Osteocyte (in vitro differentiated cells): ENCODE measurements at places on chromosomes 7 and 10. TPM values are rescaled to one million over a fixed set of nuclear protein-coding genes. Genes with fewer than 3 reads are reported as not detected.

DNA sequence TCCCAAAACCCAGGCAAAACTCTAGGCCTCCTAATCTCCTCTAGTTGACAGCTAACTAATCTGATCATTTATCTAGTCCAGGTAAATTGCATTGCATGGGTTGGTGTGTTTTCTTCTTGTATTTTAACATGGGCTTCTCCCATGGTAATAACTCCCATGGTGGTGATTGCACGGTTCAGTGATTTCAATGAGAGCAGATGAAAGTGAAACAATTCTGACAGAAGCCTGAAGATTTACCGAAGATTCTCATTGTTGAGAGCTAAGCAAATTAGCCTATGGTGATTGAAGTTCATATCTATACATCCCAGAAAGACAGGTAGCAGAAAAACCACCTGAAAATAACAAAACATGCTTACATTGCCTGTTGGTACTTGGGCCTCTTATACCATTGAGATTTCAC is 26.6 kb upstream of the LIPN start:
- H3K27me3 ChIP-seq, result peaks cover 13% of the 10 kb centered on the region
- no peak for DNase-seq
- H3K4me3 ChIP-seq, result no peak overlapping the region
- no peaks in the 10 kb centered on the region for H3K4me1 ChIP-seq
- no peak overlapping the region for H3K27ac ChIP-seq
- H3K36me3 ChIP-seq, result no peaks in the 10 kb centered on the region

Gene CAV1
- 492 and 502 TPM in 2 replicates for total RNA-seq

DNA sequence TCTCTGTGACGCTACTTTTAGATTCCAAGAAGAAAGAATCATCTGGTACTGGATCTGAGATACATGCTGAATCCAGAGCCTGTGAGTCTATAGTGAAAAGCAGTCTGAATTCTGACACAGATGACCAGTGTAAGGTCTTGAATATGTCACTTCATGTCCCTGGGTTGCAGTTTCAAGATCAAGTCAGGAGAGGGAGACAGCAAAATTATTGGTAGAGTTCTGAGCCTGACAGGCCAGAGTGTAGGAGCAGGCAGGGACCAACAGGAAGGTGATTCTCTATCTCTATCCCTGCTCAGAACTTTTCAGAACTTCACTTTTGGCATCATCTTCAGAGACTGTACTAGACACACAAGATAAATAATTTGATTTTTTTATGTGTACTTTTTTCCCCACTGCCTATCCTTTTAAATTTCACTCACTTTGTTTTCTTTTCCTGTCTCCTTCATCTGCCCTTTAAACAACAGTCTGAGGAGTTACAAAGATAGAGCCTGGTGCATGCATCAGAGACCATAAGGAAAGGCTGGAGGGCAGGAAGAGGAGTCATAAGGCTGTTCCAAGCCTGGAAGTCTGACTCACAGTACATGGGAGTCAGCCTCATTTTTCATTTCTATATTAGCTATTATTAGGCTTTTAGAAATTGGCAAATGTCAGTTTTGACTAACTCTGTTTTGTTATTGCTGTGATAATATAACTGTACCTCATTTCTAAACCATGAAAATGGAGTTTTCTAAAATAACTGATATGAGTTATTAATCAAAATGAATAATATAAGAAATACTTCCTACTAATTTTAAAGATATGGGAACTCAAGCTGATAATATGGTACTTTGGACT is 120.2 kb upstream of the TMEM229A start:
- no peaks in the 10 kb centered on the region for H3K36me3 ChIP-seq
- no peak overlapping the region for H3K4me3 ChIP-seq
- H3K27ac ChIP-seq, result peak overlapping the region; percentile 57

GRCh38 chr7:43692582-43693373 is 36.5 kb downstream of the COA1 start:
- H3K27ac ChIP-seq, result no peak overlapping the region
- H3K27me3 ChIP-seq, result no peaks in the 10 kb centered on the region

Gene KIF5B
- 103 and 104 TPM in 2 replicates for total RNA-seq

DNA sequence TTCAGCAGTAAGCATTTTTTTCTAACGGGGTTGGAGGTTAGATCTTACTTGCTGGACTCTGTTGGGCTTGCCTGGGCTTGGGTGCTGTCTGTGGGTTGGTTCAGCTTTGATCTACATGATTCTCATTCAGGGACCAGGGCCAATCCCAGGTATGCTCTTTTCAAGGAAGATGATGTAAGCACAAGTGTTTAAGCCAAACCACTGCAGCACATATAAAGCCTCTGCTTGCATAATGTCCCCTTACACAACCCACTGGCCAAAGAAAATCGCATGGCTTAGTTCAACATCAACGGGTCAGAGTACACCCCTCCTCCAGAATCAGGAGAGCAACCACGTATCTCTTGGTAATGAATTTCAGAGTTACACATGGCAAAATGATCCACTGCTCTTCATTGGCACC is 83.9 kb downstream of the DNAJB9 start:
- no peaks in the 10 kb centered on the region for H3K36me3 ChIP-seq
- H3K27me3 ChIP-seq, result no peaks in the 10 kb centered on the region
- no peak for DNase-seq
- no peak overlapping the region for H3K4me3 ChIP-seq

Gene TMEM273
- not detected in 2 replicates for total RNA-seq

- no peak overlapping the region for H3K4me3 ChIP-seq
- H3K27ac ChIP-seq, result no peak overlapping the region
- H3K4me1 ChIP-seq, result peaks cover 15% of the 10 kb centered on the region
- H3K36me3 ChIP-seq, result no peaks in the 10 kb centered on the region
- H3K27me3 ChIP-seq, result no peaks in the 10 kb centered on the region
Measured at GRCh38 chr7:131652934-131653333, 96.5 kb upstream of the PODXL start.

GRCh38 chr10:14737808-14738545 is 36.7 kb downstream of the FAM107B start:
- no peak overlapping the region for H3K27ac ChIP-seq
- no peak overlapping the region for H3K4me3 ChIP-seq
- no peak for DNase-seq

GRCh38 chr10:6379015-6379776 is 176.5 kb downstream of the PFKFB3 start:
- peaks cover 7% of the 10 kb centered on the region for H3K27me3 ChIP-seq
- DNase-seq, result no peak
- no peak overlapping the region for H3K4me3 ChIP-seq
- peaks cover 29% of the 10 kb centered on the region for H3K4me1 ChIP-seq
- no peak overlapping the region for H3K27ac ChIP-seq

- H3K4me3 ChIP-seq, result no peak overlapping the region
- DNase-seq, result no peak
- no peak overlapping the region for H3K27ac ChIP-seq
- H3K27me3 ChIP-seq, result peaks cover 5% of the 10 kb centered on the region
- no peaks in the 10 kb centered on the region for H3K36me3 ChIP-seq
Measured at GRCh38 chr7:74044366-74045350, 16.7 kb downstream of the ELN start.

Gene EBF3
- 0.59 and 0.63 TPM in 2 replicates for total RNA-seq

GRCh38 chr7:146126767-146127509 is 10.3 kb downstream of the CNTNAP2 start:
- H3K4me3 ChIP-seq, result no peak overlapping the region
- H3K36me3 ChIP-seq, result no peaks in the 10 kb centered on the region
- no peaks in the 10 kb centered on the region for H3K27me3 ChIP-seq
- no peak overlapping the region for H3K27ac ChIP-seq
- no peak for DNase-seq

Gene ADAMTS14
- total RNA-seq, result 3.8 and 4.1 TPM in 2 replicates

- H3K4me1 ChIP-seq, result no peaks in the 10 kb centered on the region
- no peak for DNase-seq
- H3K36me3 ChIP-seq, result no peaks in the 10 kb centered on the region
- peaks cover 2% of the 10 kb centered on the region for H3K27me3 ChIP-seq
Measured at GRCh38 chr10:120052964-120053702, 160.6 kb downstream of the SEC23IP start.

Gene VENTX
- total RNA-seq, result not detected in 2 replicates

Gene NCF1
- total RNA-seq, result not detected in 2 replicates

DNA sequence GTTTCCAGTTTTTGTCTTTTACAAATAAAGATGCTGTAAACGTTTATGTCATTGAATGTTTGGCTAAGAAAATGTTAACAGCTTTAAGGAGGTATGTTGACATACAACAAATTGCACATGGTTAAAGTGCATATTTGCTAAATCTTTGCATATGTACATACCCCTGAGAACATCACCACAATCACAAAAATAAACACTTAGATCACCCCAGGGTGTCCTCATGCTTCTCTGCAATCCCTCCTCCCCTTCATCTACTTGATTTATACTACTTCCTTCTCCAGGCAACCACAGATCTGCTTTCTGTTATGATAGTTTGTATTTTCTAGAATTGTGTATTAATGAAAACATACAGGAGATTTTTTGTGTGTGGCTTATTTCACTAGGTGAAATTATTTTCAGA is 209.5 kb downstream of the GLRX3 start:
- no peak overlapping the region for H3K27ac ChIP-seq
- H3K36me3 ChIP-seq, result no peaks in the 10 kb centered on the region
- H3K4me1 ChIP-seq, result no peaks in the 10 kb centered on the region
- no peak overlapping the region for H3K4me3 ChIP-seq

GRCh38 chr7:69670701-69671100 is 72.4 kb downstream of the AUTS2 start:
- H3K4me1 ChIP-seq, result peaks cover 38% of the 10 kb centered on the region
- H3K4me3 ChIP-seq, result no peak overlapping the region
- no peaks in the 10 kb centered on the region for H3K27me3 ChIP-seq

GRCh38 chr7:41169317-41169716 is 533.6 kb downstream of the INHBA start:
- H3K4me1 ChIP-seq, result no peaks in the 10 kb centered on the region
- no peak overlapping the region for H3K4me3 ChIP-seq
- H3K27ac ChIP-seq, result no peak overlapping the region
- H3K27me3 ChIP-seq, result no peaks in the 10 kb centered on the region
- H3K36me3 ChIP-seq, result peaks cover 2% of the 10 kb centered on the region

GRCh38 chr10:86257683-86258082 is 108.9 kb downstream of the GRID1 start:
- no peak for DNase-seq
- H3K27me3 ChIP-seq, result peaks cover 3% of the 10 kb centered on the region
- H3K27ac ChIP-seq, result no peak overlapping the region
- H3K4me3 ChIP-seq, result no peak overlapping the region
- H3K36me3 ChIP-seq, result no peaks in the 10 kb centered on the region
- H3K4me1 ChIP-seq, result no peaks in the 10 kb centered on the region

Gene ZDHHC4
- total RNA-seq, result 62.2 and 63.5 TPM in 2 replicates

DNA sequence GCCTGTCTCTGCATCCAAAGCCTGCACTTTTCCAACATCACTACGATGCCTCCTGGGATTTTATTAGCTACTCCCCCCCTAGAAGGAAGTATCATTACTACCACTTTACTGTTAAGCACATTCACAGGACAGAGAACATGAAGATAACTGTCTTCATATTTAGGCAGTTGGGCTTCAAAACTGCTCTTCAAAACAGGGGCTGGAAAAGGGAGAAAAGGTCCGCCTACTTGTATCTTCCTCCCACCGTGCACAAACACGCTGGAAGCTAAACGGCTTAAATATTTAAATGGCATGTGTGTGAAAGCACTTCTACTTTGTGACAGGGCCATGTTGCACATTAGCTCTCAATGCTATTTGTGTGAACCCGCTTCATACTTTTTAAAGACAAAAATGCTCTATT is 999 bp downstream of the ITIH5 start:
- peaks cover 43% of the 10 kb centered on the region for H3K27me3 ChIP-seq
- H3K36me3 ChIP-seq, result no peaks in the 10 kb centered on the region
- H3K27ac ChIP-seq, result no peak overlapping the region
- H3K4me1 ChIP-seq, result peaks cover 11% of the 10 kb centered on the region
- no peak for DNase-seq

GRCh38 chr10:125734823-125735222 is 15.3 kb downstream of the EDRF1 start:
- peaks cover 76% of the 10 kb centered on the region for H3K36me3 ChIP-seq
- H3K4me1 ChIP-seq, result no peaks in the 10 kb centered on the region
- no peak overlapping the region for H3K27ac ChIP-seq
- H3K4me3 ChIP-seq, result no peak overlapping the region
- no peaks in the 10 kb centered on the region for H3K27me3 ChIP-seq

DNA sequence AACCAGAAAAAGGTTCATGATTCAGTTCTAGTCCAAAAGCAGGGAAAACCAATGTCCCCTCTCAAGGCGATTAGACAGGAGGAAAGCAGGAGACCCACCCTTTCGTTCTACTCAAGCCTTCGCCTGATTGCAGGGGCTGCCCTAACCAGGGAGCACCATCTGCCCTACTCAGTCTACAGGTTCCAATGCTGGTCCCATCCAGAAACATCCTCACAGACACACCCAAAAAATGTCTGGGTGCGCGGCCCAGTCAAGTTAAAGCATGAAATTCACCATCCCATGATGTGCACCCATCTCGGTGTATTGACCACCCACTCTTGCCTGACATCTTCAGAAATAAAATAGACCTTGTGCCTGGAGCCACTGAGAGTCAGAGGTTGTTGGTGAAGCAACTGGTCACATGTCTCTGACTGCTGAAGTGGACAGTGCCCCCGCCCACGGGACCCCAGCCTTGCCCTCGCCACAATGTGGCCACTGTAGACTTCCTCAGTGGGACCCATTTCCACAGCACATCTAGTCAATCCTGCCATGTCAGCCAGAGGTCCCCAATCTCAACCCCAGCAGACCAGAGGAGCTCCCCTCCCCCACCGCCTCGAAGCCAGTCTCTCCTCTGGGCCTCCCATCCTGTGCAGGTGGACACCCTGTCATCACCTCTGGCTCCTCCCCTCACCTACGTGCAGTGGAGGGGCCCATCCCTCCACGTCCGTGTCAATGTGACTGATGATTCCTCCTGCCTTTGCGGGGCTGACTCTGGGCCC is 116.3 kb upstream of the PPP2R2D start:
- no peaks in the 10 kb centered on the region for H3K4me1 ChIP-seq
- peak; percentile 84 for DNase-seq
- no peaks in the 10 kb centered on the region for H3K36me3 ChIP-seq
- H3K27me3 ChIP-seq, result no peaks in the 10 kb centered on the region
- H3K4me3 ChIP-seq, result no peak overlapping the region

DNA sequence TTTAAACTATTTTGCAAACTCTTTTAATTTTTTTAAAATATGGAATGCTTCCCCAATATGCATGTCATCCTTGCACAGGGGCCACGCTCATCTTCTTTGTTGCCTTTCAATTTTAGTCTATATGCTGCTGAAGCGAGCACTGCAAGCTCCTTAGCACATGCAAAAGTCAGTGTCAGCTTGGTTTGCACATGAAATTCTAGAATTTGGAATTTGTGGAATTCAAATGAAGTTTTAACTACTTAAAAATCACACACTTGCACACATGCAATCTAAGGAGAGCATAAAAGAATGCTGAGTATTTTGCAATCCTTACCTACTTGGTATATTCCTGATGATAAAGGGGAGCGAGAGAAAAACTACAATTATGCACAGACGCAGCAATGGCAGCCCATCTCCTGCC is 78.3 kb upstream of the ATP6V0A4 start:
- DNase-seq, result no peak
- H3K4me1 ChIP-seq, result peaks cover 17% of the 10 kb centered on the region
- no peak overlapping the region for H3K4me3 ChIP-seq
- no peaks in the 10 kb centered on the region for H3K27me3 ChIP-seq
- H3K36me3 ChIP-seq, result peaks cover 13% of the 10 kb centered on the region

Gene SPDYE8
- not detected in 2 replicates for total RNA-seq
